ENCODE measurements at places on chromosomes 2 and 18.
A peak's percentile ranks its signal among the peaks of the same experiment; 100 is the strongest.

GRCh38 chr2:222690564-222691200, 19.2 kb downstream of the MOGAT1 start:
- peak; percentile 92 for DNase-seq

GRCh38 chr2:203621981-203622515, 84.4 kb upstream of the CD28 start:
- no peak for DNase-seq

GRCh38 chr2:20635675-20636584, 15.0 kb downstream of the HS1BP3 start:
- DNase-seq, result peak; percentile 95

DNA sequence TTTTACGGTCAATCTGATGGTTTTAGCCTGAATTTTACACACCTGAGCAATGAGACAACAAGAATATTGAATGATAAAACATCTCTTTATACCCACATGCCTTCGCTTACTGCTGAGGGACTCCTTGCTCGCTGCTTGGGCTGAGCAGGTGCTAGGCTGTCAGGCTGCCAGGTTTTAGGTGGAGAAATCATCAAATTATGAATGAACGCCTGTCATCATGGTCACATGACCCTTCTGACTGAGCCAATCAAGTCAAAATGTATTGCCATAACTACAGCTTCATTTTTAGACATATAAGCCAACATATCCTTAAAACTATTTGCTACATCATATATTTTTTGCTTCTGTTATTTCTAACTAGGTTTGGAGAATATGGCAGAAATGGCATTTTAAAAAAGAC, 274.0 kb downstream of the LNPK start:
- no peak for DNase-seq

GRCh38 chr2:107556038-107556627, 270.6 kb upstream of the RGPD4 start:
- no peak for DNase-seq

GRCh38 chr2:176385838-176386237, 116.6 kb downstream of the MTX2 start:
- no peak for DNase-seq

- no peak for DNase-seq
Observed at GRCh38 chr2:316381-316780, 28.5 kb upstream of the ALKAL2 start.
